ENCODE measurements at places on chromosomes 11 and 22. TPM values are rescaled to one million over a fixed set of nuclear protein-coding genes. Genes with fewer than 3 reads are reported as not detected.
A peak's percentile ranks its signal among the peaks of the same experiment; 100 is the strongest.

Gene FAT3
- total RNA-seq: 0.24 TPM

Gene RGL4
- total RNA-seq: not detected

Gene C1QTNF5
- total RNA-seq: 15.1 TPM

- no peak for DNase-seq
Observed at GRCh38 chr22:17268501-17269223, 49.4 kb upstream of the ADA2 start.

- DNase-seq: no peak
Observed at GRCh38 chr11:24124876-24125275, 372.0 kb upstream of the LUZP2 start.

DNA sequence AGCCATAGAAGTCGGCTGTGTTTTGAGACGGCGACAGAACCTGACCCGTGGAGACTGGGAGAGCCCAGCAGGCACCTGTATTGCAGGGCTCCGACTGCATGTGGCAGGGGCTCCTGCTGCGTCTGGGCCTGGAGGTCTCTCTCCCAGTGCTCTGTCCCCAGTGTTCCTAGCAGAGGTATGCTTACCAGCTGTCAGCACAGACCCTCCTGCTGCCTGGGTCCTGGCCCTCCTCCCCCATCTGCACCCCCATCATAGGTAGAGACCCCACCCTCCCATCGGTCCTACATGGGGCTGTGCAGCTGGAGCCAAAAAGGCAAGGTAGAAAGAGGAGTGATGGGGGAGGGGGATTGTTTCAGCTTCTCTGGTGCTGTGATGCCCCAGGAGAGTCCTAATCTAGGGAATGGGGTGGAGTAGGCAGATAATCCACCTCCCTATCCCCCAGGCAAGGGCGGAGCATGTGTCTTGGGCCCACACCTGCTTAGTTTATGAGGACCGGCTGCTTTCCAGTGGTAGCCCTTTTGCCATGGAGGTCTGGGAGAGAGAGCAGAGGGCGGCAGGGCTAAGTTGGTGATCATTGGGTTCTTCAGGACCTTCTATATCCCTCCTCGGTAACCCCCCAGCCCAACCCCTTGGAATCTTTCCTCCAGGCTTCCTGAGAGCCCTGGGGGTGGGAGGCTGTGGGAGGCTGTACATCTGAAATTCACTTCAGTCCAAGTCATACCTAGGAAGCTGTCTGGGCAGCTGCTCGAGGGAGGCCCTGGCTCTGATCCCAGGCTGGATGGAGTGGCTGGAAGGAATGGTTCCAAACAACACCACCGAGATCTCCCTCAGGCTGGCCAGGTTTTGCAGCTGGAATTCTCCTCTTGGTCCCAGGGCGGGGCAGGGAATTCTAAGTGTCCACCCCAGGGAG is 5.3 kb downstream of the SLC7A4 start:
- DNase-seq: peak; percentile 72

DNA sequence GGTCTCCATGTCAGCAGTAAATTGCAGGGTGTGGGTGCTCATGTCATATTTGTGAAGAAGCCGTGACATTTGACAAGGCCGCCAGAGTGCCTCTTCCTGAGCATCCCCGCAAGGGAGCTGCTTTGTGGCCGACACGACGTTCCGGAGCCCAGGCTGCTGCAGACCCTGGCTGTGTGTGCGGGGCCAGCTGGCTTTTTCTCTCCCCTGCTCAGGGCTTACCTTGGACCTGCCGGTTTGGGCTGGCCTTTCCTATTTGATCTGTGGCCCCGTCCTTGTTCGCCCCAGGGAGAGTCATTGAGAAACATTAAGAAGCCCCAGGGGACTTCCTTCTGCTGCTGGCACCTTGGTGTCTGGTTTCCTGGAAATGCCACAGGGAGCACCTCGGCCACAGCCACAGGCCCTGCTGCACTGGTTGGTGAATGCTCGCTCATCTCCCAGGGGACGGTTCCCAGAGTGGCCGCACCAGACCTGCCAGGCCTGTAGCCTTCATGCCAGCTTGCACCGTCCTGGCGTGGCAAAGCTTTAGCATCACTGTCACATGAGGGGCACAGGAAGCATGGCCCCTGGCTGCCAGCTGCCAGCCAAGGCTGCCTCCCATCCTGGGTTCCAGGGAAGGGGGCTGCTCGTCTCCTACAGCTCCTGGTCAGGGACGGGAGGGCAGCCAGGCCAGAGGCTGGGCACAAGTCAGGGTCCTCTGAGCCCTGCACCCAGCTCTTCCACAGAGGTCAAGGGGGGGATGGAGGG is 5.4 kb downstream of the GRK2 start:
- peak; percentile 54 for DNase-seq

DNA sequence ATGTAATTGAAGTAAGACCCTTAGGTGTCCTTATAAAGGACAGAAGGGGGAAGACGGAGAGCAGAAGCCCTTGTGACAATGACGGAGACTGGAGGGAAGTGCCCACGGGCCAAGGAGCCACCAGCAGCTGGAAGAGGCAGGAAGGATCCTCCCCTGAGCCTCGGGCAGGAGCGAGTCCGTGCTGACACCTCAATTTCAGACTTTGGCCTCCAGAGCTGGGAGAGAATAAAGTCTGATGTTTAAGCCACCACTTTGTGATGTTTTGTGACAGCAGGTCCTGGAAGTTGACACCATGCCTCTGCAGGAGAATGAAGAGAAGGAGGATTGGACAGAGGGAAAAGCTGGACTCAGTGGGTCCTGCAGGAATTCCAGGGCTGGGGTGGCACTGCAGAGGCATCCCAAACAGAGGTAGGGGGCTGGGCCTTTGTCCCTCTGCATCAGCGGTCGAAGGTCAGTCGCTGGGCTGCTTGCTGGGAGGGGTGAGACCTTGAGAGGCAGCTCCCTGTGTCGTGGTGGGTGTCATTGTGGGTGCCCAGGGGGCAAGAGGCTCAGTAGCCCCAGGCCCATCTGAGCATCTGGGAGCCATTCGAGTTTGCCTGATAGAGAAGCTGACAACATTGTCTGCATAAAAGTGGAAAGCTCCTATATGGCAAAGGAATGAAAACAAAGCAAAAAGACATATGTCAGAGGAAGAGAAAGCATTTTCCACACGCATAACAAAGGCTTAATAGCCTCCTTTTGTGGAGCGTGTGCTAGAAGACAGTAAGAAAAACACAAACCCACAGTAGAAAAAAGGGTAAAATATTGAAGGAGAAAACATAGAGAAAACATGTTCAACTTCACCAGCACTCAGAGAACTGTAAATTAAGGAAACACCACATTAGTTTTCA is 68.8 kb downstream of the RTL6 start:
- DNase-seq: no peak
